ENCODE measurements at places on chromosomes 2 and 18. TPM values are rescaled to one million over a fixed set of nuclear protein-coding genes. Genes with fewer than 3 reads are reported as not detected.

Gene CGREF1
- 3.4 TPM for total RNA-seq

Gene ATL2
- total RNA-seq = 48.5 TPM

Gene IL1B
- total RNA-seq = 8.9 TPM

Gene MDH1B
- 0.12 TPM for total RNA-seq

Gene HRH4
- not detected for total RNA-seq

Gene UGT1A8
- not detected for total RNA-seq

Gene KLHL41
- 0.87 TPM for total RNA-seq

Gene DCC
- 0.06 TPM for total RNA-seq

Gene HOXD1
- 19.0 TPM for total RNA-seq

Gene GPR75
- total RNA-seq = 2.9 TPM

Gene QPCT
- total RNA-seq = 28.8 TPM

Gene COL4A4
- under 0.01 TPM for total RNA-seq

Gene CAPN14
- 0.15 TPM for total RNA-seq

Gene CEBPZ
- total RNA-seq = 24.3 TPM

Gene AGXT
- total RNA-seq = not detected
